ENCODE measurements at places on chromosomes 12 and 14.

DNA sequence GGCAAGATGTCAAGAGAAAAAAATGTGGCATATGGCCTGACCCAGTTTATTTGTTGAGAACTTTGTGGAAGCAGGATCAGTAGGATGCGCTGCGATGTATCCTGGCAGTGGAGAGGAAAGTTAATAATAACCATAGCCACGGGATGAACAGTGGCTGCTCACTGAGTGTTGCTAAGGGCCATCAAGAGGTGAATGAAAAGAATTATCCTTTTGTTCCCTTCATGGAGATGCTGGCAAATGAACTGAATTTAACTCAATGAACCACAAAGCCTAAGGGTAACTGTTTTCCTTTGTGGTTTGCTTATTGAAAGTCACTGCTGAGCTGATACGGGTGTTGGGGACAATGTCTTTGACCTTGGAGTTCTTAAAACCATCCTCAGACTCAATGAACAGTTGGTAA, 476.5 kb downstream of the APAF1 start:
- DNase-seq = no peak

GRCh38 chr12:64609536-64610078, 688 bp upstream of the RASSF3 start:
- no peak for DNase-seq

GRCh38 chr12:113222730-113223531, 1.7 kb downstream of the TPCN1 start:
- DNase-seq = peak; percentile 88

DNA sequence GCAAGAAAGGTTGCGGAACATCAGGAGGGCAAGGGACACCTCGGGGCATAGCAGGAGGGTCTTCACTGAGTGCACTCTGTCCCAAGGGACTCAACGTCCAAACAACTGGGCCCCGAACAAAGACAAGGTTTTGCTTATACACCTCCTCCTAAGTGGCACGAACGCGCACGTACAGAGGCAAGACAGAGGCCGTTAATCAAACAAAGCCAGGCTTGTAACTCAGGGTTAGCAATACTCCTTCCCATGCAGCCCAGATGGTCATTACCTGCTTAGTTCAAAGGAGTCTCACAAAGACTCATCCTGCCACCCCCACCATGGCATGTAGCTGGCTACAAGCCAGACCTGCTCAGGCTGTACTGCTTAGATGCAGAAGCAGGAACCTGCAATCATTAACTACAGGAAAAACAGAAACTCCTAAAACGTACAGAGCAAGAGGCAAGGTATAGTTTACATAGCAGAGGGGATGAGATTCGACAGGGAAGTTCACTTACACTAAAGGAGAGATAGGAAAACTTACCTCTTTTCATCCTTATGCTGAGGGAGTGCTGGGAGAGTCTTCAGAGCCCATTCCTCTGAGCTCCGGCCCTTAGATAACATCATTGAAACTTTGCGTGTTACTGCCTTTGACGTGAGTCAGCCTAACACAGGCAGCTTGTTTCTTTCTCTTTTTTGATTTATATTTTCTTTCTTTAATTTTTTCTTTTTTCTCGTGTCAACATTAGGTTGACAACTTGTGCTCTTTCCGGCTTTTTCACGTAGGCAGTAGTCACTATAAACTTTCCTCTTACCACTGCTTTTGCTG, 1319.1 kb downstream of the TMEM121 start:
- DNase-seq = no peak

GRCh38 chr14:36515105-36515593, 4.9 kb downstream of the NKX2-1 start:
- no peak for DNase-seq

GRCh38 chr12:131528144-131528543, 182.7 kb upstream of the SFSWAP start:
- DNase-seq = no peak

DNA sequence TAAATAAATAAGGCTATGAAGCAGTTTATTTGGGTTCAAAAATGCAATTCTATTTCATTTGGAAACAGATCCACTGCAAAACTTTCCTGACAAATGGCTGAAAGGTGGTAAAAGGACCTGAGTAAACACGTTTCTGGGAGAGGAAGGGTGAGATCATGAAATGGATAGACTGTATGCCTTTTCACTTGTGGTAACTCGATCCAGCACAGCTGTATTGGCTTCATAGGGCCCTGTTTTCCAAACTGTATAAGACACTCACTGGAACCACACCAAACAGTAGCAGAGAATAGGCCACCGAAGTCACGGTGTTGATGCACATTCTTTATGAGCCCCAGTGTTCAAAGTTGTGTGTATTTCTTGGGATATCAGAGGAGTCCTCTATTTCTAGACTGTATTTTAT, 325.2 kb upstream of the DIO2 start:
- no peak for DNase-seq

GRCh38 chr12:176321-177181, 37.4 kb downstream of the SLC6A12 start:
- peak; percentile 57 for DNase-seq

DNA sequence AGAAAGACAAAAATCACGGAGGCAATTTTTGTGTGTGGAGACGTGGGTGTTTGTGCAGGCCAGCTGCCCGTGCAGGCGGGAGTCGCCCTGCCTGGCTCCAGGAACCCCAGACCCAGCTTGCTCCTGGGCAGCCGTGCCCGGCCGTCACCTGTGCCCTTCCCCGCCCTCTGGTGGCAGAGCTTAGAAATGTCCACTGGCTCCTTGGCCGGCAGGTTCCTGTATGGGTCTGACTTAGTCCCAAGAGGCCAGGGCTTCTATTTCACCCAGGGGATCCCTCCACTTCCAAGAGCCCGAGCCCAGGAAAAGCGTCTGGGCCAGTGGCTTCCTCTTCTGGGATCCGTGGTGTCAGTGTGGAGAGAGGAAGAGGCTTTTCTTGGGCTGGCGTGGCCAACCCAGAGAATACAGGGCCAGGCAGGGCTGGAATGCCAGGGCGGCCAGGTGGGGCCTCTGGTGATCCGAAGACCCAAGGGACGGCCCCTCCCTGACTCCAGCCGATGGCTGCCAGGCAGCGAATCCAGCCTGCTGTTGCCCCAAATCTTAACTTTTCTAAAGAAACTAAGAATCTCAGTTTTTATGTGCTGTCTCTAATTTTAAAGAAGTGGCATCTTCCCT, 120.9 kb downstream of the TMEM132C start:
- DNase-seq = no peak

DNA sequence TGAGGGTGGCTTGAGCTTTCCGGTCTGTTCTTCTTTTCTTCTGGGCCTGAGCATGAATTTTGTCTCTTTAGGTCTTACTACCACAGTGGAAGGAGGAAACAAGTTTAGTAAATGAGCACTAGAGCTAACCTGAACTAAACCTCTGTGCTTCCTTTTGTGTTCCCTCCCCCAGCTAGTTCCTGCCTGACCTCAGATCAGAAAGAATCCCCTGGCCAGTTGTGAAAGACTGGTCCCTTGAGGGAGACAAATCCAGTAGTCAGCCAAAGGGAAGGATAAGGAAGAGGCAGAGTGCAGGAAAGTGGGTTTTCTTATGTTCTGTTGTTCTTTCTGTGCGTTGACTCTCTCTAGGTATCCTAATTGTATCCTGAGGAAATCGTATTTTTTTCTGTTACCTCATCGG, 17.5 kb downstream of the ZNF664 start:
- peak; percentile 77 for DNase-seq

DNA sequence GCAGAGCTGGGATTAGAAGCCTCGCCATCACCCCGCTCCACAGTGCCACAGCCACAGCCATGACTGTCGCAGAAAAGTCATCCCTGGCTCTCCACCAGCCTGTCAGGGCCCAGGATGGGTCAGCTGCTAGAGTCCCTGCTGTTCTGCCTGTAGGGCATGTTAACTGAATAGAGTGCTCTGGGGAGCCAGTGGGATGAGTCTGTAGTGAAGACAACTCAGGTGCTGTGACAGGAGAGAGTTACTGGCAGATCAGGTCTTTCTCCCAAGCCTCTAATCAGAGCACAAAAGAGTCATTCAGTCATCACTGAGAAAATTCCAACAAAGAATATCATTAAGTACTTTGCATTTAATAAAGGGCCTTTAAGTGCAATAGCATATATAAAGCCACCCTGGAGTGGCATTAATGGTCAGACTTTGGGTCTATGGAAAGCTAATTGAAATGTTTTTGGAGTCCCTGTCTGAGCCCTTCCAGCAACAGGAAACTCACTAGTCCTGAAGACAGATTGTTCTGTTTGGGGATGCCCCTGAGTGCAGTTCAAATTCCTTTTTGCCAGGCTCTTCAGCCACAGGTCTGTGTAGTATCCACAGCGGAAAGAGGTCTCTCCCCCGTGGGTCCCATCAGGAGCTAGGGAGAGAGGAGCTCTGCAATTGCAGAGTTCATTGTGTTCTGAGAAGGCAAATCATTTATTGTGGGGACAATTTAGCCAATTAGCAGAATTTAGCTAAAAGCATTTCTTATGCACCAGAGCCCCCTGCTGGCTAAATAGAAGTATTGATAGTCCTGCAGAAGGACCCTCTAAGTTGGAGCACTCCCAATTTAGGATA, 45.2 kb upstream of the C14orf132 start:
- peak; percentile 44 for DNase-seq

DNA sequence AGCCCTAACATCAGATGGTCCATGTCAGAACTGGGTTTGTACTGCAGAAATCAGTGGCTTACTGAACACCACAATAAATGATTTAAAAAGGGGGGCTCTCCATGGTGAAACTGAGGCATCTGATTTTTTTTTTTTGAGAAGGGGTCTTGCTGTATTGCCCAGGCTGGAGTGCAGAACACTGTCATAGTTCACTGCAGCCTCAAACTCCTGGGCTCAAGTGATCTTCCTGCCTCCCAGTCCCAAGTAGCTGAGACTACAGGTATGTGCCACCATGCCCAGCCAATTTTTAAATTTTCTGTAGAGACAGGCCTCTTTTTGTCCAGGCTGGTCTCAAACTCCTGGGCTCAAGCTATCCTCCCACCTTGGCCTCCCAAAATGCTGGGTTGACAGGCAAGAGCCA, 57.4 kb downstream of the RFLNA start:
- DNase-seq = no peak

GRCh38 chr12:122584177-122584863, 57.3 kb downstream of the KNTC1 start:
- no peak for DNase-seq

DNA sequence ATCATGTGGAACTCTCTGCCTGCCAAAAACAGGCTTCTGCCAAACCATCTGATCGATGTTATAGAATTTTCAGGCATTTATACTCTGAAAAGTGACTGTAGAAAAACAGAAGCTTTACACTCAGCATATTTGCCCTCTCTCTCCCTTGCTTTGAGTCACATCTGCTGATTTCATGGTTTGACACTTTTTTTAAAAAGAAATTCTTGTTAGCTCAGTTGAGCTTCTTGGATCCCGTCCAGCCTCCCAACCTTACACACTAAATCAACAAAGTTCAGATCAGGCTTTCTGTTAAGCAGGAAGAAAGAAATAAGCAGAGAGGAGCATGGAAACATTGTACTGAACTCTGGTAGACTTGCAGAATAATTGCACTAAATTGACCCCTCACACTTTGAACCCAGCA, 193.6 kb upstream of the SEL1L start:
- DNase-seq = no peak

GRCh38 chr12:113684908-113685782, 213.5 kb upstream of the LHX5 start:
- DNase-seq = no peak

DNA sequence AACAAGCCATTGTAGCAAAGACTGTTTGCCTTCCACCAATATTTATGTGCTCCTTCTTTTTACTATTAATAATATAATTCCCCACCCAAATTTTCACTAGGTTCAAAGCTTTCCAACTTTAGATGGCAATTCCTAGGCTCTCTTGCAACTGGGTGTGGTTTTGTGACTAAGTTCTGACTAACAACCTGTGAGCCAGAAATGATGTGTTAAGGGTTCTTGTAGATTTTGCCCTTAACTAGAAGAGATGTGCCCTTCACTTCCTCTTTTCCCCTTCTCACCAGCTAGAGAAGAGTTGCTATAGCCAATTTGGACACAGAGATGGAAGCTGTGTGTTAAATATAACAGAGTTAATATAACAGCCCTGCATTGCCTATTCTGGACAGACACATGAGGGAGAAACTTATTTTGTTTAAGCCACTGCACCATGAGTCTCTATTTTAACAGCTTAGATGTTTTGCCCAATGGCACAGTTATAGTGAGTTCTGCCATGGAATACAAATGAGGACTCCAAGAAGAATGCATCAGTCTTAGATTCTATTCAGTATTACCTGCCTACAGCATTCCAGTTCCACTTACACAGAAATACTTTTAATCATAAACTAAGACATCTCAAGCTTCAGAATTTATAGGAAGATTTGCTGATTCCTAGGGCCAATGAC, 216.2 kb downstream of the DUSP6 start:
- peak; percentile 38 for DNase-seq

DNA sequence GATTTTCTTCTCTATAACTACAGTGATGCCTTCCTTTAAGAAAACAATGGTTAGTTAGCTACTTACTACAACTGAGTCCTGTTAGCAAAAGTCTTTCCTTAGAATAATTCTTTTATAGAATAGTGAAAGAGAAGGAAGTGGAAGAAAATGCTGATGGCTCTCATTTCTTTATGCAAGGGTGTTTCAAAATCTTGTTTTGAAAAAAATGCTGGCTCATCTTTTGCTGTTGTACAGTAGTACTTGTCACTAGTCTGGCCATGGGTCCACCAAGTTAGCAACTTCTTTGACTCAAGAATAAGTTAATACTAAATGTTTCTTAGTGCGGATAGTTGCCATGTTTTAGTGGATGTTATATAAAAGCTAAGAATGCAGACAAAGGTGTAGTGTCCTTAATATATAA, 225.4 kb downstream of the PTPRO start:
- no peak for DNase-seq

DNA sequence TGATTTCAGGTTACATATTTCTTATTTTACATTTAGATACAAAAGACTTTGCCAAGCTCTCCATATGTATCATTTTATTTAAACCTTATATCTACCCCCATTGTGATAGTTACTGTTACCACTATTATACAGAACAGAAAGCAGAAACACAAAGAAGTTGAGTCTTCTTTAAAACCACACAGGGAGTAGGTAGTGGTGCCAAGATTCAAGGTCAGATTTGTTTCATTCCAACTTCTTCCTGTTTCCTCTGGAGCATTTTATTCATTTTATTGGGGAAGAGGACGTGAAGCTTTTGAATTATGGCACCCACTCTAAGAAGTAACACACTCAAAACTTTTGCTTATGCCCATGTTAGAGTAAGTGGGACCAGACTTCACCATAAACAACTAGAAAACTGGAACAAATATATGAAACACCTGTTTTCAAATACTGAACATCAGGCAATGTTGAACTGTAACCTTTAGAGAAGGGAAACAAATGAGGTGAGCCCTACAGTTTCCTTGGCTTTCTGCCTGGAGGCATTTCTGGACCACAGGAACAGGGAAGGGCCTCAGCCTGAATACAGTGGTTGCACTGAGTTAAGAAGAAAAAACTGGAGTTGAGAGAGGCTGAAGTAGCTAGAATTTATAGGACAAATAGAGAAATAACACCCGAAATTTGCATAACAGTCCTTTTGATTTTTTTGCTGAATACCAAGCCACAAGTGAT, 160.4 kb upstream of the SSTR1 start:
- DNase-seq = peak; percentile 3

DNA sequence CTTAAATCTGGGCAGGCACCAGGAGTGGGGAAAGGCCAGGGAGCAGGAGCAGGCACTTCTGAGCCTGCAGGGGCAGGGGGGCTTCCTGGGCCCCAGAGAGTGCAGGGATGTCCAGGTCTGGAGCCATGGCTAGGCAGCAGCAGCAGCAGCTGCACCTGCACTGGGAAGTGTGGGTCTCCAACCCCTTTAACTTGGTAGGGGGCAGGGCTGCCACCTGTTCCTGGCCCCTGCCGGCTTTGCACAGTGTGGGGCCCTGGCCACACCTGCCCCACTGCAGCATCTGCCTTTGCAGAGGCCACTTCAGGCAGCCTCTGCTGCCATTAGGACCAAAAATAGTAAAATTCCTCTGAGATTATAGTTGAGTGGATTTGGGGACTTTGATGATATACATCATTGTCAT, 138.5 kb downstream of the SLC16A7 start:
- no peak for DNase-seq
